ENCODE measurements at places on chromosomes 12 and 14. TPM values are rescaled to one million over a fixed set of nuclear protein-coding genes. Genes with fewer than 3 reads are reported as not detected.

Gene ADCY4
- 6.9 TPM for total RNA-seq

Gene FGD6
- 1.2 TPM for total RNA-seq

Gene NEDD1
- 58.8 TPM for total RNA-seq

Gene SSTR1
- not detected for total RNA-seq

Gene LRRK2
- not detected for total RNA-seq

Gene LETMD1
- 129 TPM for total RNA-seq

Gene WDR20
- total RNA-seq, result 29.9 TPM

Gene FBLN5
- total RNA-seq, result 3.0 TPM

- DNase-seq, result peak; percentile 6
Observed at GRCh38 chr12:125773033-125773640, 707.9 kb downstream of the AACS start.

DNA sequence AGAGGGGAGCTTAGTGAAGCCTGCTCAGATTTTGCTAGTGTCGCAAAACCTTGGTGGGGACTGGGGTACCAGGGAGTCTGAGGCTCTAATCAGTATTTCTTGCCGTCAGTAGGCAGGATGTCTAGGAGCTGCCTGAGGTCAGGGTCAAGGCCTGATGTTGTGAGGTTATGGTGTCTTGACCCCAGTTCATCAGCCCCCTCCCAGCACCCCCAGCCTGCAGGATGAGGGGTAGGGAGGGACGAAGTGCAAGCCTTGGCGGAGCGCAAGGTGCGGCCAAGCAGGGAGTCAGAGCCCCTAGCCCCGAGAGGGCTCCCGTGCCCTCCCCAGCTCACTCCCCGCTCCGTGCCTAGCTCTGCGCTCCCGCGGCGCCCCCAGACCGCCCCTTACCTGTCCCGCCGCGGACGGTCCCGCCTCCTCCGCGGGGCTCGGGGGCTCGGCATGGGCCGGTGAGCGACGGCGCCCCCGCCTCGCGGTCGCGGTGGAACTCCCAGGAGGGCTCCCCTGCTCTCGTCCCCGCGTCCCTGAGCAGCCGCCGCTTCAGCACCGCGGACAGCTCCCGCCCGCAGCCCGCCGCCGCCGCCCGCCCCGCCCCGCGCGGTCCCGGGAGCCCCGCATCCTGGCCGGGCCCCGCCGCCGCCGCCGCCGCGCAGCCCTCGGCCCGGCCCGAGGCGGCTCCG, 347 bp downstream of the SYNDIG1L start:
- DNase-seq, result peak; percentile 67

DNA sequence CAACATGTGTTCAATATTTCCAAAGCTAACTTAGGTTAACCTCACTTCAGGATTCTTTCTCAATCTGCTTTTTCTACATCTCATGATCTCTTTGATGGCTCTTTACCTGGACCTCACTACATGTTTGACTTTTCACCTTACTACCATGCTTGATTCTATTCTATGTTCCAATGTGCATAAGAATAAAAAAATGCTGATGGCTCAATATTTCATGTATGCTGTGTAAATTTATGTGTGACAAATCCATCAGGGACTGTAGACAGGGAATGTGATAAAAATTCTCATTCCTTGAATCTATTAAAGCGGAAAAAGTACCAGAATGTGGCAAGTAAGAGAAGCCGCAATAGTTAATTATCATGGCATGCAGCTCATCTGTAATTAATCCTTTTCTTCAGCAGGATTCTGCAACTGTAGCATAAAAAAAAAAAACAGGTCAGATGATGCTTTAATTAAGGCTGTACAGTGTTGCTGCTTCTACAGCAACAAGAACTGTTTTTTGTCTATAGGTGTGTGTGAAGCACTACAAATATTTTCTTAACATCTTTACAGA, 276.9 kb upstream of the PRKD1 start:
- DNase-seq, result no peak

- peak; percentile 84 for DNase-seq
Observed at GRCh38 chr12:674272-674781, 11.1 kb upstream of the NINJ2 start.

GRCh38 chr12:13339538-13339937, 143.0 kb downstream of the EMP1 start:
- no peak for DNase-seq

DNA sequence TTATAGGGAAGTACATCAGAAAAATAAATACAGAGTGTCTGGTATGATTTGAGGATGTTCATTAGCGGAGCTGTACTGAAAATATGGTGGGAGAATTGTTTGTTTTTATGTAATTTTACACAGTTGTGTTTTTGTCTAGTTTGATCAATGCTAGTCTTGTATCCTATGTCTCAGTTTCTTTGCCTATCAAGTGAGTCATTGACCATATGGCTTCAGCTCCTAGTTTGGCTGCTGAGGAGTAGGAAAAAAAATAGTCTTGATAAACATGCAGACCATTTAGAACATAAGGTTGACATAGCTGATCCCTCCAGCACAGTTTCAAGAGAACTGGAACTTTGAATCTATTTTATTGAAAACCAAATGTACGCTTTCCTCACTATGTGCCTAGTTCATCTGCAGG, 1292.1 kb upstream of the FLRT2 start:
- DNase-seq, result no peak

DNA sequence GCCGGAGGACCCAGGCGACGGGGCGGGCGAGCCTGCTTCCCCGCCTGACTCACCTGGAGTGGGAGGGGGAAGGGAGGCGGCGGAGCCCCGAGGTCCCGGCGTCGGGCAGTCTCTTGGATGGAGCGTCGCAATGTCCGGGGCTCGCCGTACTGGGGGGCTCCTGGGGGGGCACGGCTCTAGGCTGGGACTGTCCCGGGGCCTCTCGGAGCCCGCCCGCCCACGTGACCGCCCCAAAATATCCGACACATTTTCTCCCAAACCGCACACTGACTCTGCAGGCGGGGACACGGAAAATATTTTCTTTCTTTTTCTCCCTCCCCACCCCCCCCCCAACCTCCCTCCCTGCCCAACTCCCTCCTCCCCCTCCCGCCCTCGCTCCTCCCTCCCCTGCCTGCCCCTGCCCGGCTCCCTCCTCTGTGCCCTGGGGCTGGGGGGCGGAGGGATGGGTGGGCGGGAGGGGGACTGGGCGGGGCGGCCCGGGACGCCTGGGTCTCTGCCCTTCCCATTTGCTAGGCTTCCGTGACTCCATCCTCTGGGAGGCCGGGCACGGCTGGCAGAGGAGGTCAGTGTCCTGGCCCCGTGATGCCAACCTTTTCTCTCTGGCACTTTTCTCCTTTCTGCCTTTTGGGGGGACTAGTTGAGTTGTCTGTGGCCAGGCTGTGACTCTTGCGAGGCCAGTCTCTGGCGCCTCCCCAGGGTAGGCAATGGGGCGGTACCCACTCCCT, at the start of gene RARG:
RARG (minus strand) TSS at position 289 of the 725 bp plus-strand sequence. CDS start 4,664 bp downstream, outside the sequence.
- DNase-seq, result peak; percentile 74

Data from activated T-cell treated with anti-CD3 and anti-CD28 coated beads, Interleukin-2, amount 50 U/mL, for 72 hours (primary cell).